A673 (cell line): ENCODE measurements at places on chromosomes 11 and 22. TPM values are rescaled to one million over a fixed set of nuclear protein-coding genes. Genes with fewer than 3 reads are reported as not detected.

DNA sequence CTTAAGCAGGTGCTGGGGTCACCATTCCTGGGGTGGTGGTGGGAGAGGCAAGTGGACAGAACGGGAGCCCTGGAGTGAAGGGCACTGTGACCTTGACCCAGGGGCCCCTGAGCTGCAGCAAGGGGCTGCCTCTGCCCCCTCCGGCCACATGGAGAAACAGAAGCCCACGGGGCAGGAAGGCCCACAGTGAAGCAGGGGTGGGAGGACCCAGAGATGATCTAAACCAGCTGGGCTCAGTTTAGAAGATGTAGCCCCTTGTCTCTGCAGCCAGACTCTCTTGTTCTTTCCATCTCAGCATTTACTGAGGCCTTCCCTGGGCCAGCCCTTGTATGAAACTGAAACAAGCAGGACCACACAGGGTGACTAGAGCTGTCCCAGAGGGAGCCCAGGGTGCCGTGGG is 30.5 kb downstream of the WNT11 start:
- DNase-seq: no peak

DNA sequence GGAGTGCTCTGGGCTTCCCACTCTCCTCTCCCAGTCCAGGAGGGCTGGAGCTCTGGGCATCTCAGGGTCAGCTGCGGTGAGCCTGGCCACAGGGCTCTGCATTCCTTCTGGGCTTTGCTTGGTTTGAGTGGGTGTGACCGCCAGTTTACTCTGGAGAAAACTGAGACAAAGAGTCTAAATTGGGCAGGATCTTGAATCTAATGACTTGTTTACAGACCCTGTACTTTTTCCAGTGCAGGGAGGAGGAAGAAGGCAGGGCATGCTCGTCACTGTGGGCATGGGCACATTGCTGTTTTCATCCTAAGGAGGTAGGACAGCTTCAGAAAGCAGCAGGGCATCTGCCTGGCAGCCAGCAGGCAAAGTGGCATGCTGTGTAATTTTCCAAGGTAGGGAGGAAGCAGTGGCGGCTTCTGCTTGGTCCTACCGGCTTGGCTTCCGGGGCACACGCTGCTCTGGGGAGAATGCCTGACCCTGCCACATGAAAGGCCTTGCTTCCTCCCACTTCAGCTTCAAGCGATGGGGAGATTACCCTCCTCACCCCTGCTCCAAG is 22.9 kb downstream of the FLI1 start:
- no peak for DNase-seq

DNA sequence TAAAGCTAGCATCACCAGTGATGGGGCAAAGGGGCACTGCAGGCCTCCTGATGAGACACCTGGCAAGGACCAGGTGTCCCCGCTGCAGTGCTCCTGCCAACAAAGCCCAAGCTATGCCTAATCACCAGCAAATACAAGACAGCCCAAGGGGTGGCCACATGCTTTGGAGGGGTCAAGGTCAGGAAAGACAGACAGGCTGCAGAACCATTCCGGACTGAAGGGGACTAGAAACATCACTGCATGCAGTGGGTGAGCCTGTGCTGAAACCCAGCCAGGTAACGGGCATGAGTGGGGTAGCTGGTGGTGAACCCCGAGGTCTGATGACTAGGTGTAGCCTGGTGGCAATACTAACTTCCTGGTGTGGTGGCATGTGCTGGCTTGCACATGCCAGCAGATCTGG is 111.1 kb downstream of the MED15 start:
- DNase-seq: no peak

DNA sequence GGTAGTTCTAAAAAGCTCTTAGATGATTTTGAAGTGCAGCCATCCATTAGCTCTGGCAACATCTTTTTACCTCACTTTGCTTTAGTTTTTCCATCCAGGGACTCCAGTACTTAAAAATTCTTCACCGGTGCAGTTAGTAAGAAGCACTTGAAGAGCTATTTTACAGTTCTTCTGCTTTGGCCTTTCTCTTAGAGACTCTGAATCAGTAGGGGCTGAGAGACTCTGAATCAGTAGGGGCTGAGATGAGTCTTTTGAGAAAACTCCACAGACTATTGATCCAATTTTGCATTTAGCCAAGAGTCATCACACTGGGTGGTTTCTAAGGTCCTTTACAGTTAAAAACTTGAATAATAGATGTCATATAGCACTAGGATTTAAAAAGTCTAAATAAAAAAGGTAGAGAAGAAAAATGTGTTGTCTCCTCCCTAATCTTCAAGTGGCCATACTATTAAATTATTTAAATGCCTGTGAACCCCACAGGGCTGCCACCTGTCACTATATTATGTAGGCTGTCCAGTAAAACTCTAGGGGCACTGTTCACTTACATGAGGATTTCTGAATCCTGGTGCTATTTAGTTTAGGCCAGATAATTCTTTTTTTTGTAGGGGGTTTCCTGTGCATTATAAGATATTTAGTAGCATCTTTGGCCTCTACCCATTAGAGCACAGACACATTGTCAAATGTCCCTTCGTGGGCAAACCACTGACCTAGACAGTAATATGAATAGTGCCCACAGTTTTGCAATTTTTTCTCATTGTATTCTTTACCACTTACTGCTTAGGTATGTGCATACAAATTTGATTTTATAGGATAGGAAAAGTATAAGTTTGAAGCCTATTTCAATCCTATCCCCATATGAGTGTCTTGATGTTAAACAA is 26.3 kb upstream of the HIKESHI start:
- no peak for DNase-seq

OR51E2 gene
- total RNA-seq: not detected in 2 replicates

- DNase-seq: no peak
Observed at GRCh38 chr11:86469491-86470388, 95.1 kb downstream of the CCDC81 start.

DDI1 gene
- total RNA-seq: not detected in 2 replicates
